ENCODE measurements at places on chromosomes 2 and 18.

- no peak for DNase-seq
Observed at GRCh38 chr2:233303252-233303651, 4.4 kb upstream of the SAG start.

DNA sequence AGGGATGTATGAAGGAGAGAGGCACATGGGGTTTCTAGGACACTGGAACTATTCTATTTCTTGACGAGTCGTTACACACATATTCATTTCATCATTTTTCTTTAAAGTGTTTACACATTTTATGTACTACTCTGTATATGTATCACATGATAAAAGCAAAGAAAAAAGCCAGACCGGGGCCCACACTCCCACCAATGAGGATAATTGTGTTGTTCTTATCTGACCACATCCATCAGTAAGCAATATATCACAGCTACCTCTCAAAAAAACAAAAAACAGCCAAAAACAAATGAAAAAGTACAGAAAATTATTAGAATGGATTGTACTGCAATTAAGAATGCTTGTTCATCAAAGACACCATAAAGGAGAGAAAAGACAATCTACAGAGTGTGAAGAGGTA is 14.2 kb upstream of the CNRIP1 start:
- DNase-seq, result no peak

DNA sequence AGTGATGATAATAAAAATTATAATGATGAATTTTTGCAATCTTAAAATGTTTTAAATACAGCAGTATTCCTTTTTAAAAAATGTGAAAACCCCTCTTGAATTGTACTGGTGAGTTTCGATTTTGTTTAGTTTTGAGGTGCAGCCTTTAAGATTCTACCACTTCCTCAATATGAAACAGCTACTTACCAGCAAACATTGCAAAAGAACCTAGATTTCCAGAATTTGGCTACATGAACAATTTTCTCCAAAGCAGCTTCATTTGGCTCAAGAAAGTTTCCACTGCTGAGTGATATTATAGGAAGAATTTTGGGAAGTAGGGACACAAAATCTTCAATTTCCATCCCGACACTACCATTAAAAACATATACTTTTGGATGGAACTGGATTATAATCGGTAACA is 12.0 kb downstream of the TCF4 start:
- DNase-seq, result no peak

GRCh38 chr2:18820966-18821365 is 231.6 kb upstream of the NT5C1B start:
- DNase-seq, result no peak

DNA sequence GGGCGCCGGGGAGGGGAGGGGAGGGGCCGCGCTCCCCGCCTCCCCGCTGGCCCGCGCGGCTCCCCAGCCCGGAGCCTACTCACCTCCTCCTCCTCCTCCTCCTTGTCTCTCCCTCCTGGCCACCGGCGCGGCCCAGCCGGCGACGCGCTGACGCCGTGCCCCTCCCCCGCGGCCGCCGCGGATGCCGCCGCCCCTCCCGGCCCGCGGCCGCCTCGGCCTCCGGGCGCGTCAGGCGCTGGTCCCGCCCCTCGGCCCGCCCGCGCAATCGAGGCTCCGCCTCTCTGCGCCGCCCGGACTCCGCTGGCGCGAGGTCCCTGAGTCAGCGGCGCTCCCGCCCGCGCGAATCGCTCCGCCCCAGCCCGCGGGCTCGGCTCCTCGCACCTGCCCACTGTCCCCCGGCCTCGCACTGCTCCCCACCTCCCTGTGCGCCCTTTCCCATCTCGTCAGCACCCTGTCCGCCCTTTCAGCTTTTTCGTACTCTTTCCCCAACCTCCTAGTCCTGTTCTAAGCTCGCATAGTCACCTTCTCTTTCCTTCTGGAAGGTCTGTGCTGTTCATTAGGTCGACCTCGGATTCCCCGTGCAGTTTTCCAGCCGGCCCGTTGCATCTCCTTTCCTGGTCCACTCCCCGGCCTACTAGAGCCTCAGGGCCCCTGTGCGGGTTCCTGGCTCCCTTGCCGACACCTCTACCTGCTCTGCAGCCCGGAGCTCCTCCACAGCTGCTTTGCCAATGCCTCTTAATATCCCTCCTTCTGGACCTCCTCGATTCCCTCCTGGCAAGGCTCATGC is 187.4 kb downstream of the ZEB2 start:
- peak; percentile 73 for DNase-seq

DNA sequence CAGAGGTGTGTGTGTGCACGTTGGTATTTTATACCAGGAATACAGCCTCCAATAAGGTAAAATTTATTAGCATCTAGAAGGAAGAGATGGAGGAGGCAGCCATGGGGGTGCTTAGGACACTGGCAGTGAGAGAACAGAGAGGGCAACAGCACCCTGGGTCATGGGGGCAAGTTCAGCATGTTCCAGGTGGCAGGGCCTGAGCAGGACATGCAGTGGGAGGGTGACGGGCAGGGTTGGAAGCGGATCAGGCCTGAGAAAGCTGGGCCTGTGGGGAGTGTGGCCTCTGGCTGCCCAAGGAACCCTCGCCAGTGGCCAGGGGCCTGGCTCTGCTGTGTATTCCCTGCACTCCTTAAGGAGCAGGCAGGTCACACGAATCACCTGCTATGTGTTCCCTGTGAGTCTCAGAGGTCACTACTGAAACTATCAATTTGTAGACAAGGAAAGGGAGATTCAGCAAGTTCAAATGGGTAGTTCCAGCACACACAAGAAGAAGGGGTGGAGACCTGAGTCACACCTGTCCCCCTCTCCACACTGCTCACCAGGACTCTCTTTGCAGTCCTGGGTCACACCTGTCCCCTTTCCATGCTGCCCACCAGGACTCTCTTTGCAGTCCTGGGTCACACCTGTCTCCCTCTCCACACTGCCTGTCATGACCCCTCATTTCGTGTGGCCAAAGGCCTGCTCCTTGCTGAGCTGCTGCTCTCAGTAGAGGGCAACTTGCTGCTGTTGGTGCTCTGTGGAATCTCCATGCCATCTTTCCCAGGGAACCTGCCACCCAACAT is 463.9 kb upstream of the HS6ST1 start:
- DNase-seq, result no peak

Data from GM12892 (cell line).